ENCODE measurements at places on chromosomes 11 and 22. TPM values are rescaled to one million over a fixed set of nuclear protein-coding genes. Genes with fewer than 3 reads are reported as not detected.

RAG2 gene
- polyA plus RNA-seq: not detected

FAM168A gene
- polyA plus RNA-seq: 17.8 TPM

DNA sequence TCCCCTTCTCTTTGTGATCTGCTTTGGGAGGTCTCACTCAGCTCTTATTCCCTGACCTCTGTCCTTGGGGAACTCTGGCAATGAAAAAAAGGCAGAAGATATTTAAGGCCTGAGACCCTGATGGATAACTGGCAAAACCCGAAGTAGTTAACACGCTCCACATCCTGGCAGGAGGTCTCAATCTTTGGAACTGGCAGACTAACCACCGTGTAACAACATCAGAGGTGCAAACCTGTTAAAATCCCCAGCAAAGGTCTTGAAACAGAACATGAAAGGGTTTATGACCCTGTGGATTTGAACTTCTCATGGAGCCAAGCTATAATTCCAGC lies 160.3 kb downstream of the DBX1 start:
- no peak for DNase-seq

FGF4 gene
- polyA plus RNA-seq: not detected

- no peak for DNase-seq
These were observed 86.5 kb upstream of the SHANK2 start for GRCh38 chr11:71338801-71339395.

APOA5 gene
- not detected for polyA plus RNA-seq

DNA sequence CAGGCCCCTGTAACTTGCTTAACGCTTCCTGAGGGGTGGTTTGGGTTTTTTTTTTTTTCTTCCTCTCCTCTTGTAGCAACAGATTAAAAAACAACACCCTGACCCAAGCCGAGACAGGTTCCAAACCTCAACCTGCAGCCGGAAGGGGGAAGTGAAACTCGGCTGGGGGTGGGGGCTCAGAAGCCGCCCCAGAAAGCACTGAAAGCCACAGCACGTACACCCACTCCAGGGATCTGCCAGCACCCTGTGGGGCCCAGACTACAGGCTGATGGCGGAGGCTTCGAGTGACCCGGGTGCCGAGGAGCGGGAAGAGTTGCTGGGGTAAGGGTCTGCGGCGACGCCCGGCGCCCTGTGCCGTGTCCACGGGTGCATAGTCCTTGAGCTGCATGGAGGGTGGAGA lies at the start of gene LSP1:
LSP1 (plus strand) TSS at position 208 of the 400 bp plus-strand sequence; CDS start at position 269, 61 bp downstream.
- DNase-seq: no peak

All from fibroblast of lung (primary cell).